ENCODE measurements at places on chromosomes 2 and 18.
A peak's percentile ranks its signal among the peaks of the same experiment; 100 is the strongest.

DNA sequence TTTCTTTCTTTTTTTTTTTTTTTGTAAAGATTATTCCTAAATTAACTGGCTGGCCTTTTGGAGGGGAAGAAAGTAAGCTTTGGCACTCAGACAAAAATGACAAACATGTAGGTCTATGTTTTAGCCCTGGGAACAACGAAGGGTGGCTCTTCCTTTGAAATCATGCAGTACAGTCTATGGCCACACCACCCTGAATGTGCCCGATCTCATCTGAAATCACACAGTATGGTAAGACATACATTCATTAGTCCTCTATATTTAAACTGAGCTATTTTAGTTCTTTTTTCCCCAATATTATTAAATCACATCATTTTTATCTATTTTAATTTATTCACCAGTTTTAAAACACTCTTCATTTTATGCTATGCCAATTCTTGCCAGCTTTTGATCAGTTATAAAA is 48.2 kb downstream of the PLA2R1 start:
- DNase-seq = no peak

GRCh38 chr2:105042189-105042588 is 4.3 kb downstream of the MRPS9 start:
- DNase-seq = no peak

DNA sequence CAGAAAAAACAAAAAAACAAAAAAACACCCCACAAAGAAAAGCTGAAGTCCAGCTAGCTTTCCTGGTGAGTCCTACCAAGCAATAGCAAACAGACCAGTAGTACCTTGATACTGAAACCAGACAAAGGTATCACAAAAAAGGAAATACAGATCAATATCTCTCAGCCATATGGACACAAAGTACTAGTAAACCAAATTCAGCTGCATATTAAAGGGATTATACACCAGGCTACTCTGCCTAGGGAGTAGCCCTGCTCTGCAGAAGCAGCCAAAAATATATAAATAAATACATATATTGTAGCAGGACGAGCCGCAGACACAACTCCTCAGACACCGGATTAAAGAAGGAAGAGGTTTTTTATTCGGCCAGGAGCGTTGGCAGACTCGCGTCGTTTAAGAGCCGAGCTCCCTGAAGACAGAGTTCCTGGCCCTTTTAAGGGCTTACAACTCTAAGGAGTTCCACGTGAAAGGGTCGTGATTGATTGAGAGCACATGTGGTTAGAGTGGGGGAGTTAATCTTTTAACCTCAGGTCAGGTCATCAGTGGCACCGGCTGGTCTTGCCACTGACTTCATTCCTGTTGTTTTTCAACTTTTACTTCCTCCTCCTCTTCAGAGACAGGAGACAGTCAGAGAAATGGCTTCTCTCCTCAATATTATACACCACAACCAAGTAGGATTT is 38.4 kb upstream of the DTNB start:
- DNase-seq = no peak

DNA sequence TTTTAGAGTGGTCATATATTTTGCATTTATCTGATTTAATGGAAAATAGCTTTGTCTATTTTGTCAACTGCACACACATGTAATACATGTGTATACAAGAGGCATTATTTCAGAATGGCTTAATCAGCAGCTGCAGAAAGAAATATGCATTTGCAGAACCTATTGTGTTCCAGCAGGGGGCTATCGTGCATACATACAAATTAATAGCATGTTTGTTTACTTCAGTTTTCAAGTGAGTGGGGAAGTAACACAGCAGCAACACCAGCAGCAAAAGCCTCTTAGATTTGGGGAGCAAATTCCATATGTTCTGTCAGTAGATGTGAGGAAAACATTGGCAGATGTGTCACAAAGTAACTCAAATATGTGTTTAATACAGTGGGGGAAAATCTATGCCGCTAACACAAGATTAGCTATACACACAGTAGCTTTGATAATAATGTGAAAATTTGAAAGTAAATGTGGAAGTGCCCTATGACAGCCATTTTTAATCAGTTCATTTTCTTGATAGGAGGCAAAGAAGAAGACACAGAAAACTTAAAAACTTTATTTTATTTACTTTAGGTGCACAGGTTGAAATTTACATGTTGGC is 218.1 kb downstream of the WDR7 start:
- peak; percentile 69 for DNase-seq

DNA sequence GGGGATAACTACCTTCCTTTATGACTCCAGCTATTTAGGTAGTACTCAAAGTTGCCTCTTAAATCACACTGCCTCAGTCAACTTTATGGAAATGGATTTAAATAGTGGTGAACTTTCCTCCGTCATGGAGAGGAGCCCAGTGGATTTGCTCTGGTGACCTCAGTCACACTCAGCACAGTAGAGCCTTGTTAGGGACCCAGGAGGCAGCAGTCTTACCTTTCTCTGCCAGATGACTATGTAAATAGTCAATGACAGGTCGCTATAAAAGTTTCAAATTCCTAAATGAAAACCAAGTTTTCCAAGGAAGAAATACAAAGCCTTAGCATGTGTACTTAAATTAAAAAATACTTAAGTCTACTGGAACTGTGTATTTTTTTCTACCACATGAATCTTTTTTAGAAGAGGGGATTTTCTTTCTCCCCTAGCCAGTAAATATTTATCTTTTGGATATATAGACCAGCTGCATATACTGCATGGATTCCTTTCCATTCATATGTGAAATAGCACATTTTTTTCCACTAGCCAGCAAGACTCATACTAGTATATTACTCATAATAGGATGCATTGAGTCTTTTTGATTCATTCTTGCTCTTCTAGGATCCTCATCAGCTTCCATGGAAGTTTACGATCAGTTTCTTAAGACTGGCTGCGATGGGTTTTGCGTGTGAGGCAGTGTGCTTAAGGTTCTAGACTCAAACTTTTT is 147.1 kb downstream of the FMNL2 start:
- DNase-seq = no peak

DNA sequence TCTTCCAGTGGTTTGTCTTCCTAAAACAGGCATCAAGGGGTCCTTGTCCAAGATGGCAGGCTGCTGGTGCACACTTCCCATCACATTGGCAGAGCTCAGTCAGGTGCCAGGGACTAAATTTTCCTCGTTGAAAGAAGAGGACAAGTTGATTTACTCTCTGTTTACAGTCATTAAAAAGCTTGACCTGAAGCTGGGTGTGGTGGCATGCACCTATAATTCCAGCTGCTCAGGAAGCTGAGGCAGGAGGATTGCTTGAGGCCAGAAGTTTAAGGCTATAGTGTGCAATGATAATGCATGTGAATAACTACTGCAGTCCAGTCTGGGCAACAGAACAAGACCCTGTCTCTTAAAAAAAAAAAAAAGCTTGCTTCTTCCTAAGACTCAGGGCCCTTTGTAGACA is 3.6 kb upstream of the PLB1 start:
- DNase-seq = no peak

DNA sequence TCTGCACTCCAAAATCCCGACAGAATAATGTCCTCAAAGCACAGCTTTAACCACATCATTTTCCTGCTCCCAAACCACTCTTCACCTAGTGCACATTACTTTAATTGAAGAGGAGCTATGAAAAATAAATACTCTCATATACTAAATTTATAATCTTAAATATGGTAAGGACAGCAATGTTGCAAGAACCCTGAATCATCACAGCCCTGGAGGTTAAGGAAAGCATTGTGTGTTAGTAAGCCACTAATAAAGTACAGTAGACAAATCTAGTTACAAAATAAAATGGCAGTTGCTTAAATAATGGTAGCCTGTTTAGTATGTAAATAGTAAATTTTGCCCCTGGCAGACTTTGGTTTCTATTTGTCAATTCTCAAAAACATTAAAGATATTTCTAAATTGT is 27.0 kb upstream of the CCDC178 start:
- DNase-seq = no peak
